ENCODE measurements at places on chromosomes 7 and 10. TPM values are rescaled to one million over a fixed set of nuclear protein-coding genes. Genes with fewer than 3 reads are reported as not detected.

The GATA3 gene
- total RNA-seq, result not detected

The RASSF4 gene
- total RNA-seq, result 1.5 TPM

The GPR158 gene
- total RNA-seq, result not detected

The RAPGEF5 gene
- 0.53 TPM for total RNA-seq

The DNAAF5 gene
- 21.7 TPM for total RNA-seq

The DYNC1I1 gene
- not detected for total RNA-seq

The FEZF1 gene
- total RNA-seq, result not detected

The C10orf67 gene
- total RNA-seq, result 0.34 TPM

The ACHE gene
- 0.21 TPM for total RNA-seq

The TMEM139 gene
- 0.25 TPM for total RNA-seq

Data from HFFc6 (cell line).